IPS-NIHi11 (cell line): ENCODE measurements at places on chromosomes 2 and 18.

DNA sequence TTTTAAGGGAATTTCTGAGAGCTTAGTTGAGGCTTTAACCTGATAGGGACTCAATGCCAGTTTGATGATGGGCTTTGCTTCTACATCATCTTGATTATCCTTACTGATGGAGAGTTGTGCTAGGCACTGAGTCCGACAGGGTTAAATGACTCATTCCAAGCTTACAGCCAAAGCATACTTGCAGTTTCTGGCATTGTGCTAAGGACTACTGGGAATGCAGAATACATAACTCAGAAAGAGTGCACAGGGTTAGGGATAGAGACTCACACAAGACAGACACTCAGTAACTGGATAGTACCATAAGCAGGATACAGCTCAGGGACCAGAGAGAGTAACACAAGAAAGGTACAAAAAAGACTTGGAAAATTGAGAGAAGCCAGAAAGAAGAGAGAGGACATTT lies 94.1 kb upstream of the SLC14A2 start:
- no peak for DNase-seq

- peak; percentile 50 for DNase-seq
Observed at GRCh38 chr2:171086352-171087290, 74.1 kb downstream of the TLK1 start.

DNA sequence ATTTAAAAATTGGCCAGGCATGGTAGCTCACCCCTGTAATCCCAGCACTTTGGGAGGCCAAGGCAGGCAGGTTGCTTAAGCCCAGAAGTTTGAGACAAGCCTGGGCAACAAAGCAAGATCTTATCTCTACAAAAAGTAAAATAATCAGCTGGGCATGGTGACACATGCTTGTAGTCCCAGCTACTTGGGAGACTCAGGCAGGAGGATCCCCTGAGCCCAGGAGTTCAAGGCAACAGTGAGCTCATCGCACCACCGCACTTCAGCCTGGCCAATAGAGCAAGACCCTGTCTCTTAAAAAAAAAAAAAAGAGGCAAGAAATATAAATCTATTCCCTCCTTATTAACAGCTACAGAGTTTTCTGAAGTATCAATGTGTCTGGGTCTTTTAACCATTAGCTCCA lies 51.9 kb downstream of the ESCO1 start:
- no peak for DNase-seq

GRCh38 chr2:111118481-111118980 lies 2.2 kb upstream of the BCL2L11 start:
- DNase-seq, result no peak

DNA sequence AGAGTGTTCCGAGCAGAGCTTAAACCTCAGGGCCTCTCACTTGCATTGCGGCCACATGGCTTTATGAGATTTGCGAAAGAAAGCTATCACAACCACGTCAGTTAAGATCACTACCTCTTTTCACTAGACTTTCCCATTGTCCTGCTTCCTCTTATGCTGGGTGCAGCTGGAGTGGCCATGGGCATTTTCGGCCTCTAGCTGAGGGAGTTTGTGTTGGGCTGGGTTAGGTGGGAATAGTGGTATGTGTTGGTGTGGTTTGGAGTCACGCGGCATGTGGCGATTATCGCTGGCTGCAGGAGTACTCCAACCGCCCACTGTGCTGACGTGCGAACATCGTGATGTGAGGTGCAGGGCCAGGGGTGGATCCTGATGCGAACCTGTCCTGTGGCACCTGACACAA lies 27.1 kb downstream of the RALB start:
- DNase-seq, result no peak
